Nephron progenitor cell (in vitro differentiated cells): ENCODE measurements at places on chromosomes 4 and X.

- no peak for DNase-seq
Observed at GRCh38 chr4:84563002-84563401, 19.9 kb upstream of the CDS1 start.

DNA sequence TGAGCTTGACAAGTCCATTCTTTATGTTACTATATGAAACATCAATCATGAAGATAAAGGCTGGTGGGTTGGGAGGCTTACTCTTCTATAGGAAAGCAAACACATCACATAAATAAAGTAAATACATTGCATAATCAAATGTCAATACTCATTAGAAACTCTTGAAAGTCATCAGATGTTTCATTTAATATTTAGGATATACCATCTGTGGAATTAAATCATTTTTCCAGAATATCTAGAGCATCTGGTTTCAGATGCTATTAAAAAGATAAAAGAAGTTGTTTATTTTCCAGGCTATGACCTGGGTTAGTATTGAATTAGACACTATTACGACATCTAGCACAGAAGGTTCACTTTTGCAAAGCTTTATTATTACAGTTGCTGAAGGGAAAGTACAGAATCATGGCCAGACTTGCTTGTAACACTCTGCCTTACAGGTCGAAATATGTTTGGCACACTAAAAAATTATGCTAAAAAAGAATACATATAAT, 72.6 kb downstream of the METTL14 start:
- DNase-seq, result no peak

DNA sequence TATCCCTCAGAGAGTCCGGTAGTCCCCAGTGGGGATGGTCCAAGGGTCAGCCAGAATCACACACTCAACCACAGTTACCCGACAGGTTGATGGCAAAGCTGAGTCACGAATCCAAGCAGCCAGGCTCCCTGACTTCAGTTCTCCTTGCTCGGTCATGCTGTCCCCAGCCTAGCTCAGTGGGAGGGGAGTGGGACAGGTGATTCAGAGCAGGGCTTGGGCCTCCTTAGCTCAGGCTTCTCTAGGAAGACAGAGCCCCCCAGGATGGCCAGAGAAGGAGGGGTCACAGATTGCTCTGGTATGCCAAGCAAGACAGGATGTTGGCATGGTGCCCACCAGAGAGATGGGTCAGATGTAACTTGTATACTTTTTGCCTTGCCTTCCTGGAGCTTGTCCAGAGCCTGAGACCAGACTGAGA, 66.5 kb downstream of the EFNB1 start:
- no peak for DNase-seq

DNA sequence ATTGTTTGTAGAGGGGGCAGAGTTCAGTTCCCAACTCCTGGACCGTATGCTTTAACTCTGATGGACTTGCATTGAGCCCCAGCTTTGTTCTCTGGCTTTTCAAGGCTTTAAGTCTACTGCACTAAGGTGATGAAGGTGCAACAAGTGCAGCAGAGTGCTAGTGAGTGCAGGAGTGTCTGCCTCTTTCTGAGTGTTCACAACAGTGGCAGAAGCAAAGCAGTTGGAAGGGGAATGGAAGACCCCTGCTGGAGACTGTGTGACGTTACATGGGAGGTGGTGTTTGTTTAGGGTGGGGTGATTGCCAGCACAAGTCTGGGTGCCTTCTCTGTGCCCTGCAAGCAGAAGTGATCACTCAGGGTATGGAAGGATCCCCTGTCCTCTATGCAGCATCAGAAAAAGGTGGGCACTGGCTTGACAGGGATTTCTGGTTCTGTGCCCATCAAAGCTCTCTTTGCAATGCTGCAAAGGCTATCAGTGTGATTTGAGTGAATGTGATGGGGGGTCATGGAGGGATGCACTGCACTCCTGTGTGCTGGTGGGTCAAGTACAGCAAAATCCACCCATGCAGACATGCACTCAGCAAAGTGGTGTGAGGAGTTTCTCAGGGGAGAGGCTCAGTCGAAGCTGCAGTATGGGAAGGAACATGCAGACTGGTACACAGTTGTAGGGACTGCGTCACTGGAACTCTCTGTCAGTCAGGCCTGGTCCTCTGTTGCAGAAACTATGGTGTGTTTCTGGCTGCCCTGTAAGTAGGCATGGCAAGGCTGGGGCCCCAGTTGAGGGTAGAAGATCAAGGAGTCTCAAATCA, 70.9 kb upstream of the UGT2B7 start:
- DNase-seq, result peak; percentile 7

- DNase-seq, result peak; percentile 58
Observed at GRCh38 chrX:68989865-68990606, 161.2 kb downstream of the EFNB1 start.

DNA sequence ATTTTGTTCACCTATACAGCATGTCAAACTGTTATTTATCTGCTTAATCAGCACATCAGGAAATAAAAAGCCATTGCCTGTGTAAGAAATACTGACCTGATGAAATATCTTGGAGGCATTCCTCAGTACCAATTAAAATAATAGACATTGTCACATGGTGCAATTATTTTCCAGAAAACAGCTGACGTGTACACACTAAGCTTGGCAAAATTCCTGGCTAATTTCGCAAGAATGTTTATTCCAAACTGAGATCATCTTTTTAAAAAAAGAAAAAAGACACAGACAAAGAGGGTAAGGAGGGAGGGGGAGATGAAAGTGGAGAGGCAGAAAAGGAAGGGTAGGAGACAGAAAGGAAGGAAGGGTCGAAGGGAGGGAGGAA, 61.9 kb upstream of the NFKB1 start:
- DNase-seq, result no peak

- peak; percentile 33 for DNase-seq
Observed at GRCh38 chrX:68867458-68868112, 38.8 kb downstream of the EFNB1 start.

- DNase-seq, result no peak
Observed at GRCh38 chrX:150871341-150871811, 27.1 kb downstream of the CD99L2 start.

DNA sequence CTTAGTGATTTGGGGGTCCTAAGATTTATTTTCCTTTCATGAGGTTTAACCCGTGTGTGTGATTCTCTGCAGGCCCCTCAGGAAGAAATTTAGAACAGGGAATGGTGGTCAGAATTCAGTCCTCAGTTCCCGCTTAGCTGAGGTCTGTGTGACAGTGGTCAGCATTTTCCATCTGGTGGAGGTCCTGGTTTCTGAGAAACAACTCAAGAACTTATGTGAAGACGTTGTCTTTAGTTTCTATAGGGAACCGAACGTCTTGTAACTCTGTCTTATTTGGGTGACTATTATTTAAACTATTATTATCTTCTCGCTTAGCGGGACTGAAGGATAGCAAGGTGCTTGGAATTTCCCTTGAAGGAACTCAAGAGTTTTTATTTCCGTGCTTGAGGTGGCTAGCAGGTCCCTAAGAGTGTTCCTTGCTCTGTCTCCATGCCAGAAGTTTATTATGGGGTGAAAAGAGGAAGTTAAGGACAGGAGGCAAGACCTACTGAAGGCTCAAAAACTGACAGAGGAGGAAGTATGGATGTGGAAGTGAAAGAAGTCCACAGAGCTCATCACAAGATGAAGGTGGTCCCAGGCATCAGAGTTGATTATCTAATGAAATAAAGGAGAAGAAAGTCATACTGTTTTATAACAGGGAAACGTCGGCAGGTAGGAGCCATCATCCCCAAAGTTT, 9.4 kb downstream of the MGST2 start:
- no peak for DNase-seq

DNA sequence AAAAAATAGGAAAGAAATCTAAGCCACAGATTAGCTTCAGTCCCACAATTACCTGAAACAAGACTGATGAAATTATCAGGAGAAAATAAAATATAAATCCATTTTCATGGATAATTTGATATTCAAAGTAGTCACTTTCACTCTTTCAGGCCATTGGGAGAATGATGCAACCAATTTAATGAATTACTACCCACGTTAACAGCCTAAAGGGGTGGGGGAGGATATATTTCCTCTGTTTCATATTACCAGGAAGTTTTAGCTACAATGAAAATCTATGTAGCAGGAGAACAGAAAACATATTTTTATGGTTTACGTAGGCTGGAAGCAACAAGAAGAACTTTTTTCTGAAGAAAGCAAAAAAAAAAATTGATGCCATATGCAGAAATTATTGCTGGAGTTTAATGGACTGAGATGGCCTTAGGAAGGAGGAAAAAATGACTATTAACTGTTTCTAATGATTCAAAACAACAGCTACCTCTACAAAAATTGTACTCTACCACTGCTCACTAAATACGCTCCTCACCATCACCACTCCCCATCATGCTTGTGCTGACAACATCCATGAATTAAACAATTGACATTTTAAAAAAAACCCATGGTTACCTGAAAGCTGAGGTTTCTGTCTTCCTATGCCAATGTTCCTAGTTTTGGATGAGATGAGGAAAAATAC, 100.9 kb downstream of the CXXC4 start:
- no peak for DNase-seq

- DNase-seq, result no peak
Observed at GRCh38 chrX:31301203-31301602, 229.4 kb upstream of the FTHL17 start.

DNA sequence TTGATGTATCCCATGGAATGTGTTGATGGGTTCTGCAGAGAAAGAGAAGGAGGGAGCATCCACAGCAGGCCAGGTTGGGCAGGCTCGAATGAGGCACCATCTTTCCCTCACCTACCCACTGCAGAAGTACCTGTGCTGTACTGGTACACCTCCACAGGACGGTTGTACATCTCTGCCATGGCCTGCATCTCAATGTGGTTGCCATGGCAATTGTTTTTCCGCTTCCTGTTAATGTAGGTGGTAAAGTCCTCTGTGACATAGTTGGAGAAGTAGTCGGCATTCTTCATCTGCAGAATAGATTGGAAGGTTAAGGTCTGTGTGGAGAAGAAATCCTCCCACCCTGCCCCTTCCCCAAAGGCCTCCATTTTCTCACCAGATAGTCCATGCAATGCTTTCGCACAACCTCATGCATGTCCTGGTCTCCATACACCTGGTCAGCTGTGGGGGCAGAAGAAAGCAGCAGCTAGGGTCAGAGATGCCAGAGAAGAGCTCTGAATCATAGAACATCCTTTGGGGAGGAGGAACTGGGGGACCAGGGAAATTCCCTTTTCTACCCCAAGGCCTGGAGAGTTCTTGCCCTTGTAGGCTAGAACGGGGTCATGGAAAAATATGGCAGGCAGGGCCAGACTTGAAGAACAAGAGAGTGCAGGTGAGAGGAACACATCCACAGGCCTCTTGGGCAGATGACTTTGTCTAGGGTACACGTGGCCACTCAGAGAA, 15.9 kb upstream of the PIM2 start:
- DNase-seq, result no peak

GRCh38 chrX:129511689-129512088, 11.6 kb downstream of the SMARCA1 start:
- DNase-seq, result no peak

DNA sequence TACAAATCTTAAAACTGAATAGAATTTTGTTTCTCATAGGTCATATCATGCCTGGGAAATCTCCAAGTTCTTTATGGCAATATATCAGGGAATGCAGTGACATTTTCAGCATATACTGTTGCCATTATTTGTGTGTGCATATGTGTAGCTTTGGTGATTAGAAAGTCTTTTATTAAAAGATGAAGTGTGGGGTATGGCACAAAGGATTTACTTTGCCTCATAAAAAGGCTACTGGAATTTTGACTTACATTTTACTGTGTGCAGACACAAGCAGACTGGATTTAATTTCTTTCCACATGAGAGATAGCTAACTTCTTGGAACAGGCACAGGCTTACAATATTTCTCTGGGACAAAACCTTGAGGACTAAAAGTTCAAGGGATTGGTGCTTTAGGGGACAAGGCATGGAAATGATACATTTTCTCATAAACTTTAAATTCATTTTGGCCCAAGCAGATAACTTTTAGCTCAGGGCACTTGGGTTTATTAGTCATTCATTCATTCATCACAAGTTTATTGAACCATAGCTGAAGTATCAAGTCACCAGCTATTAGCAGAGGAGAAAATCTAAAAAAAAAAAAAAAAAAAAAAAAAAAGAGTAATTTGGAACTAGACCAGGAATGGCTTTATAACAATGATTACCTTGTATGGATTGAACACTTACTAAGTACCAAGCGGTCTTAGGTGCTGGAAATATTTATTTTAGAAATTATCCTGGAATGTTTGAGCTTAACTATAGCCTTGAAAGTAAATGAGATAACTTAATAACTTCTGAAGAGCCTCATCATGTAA, 191.5 kb downstream of the SLIT2 start:
- DNase-seq, result no peak

GRCh38 chr4:142516686-142517526, 329.2 kb downstream of the INPP4B start:
- DNase-seq, result no peak

GRCh38 chrX:153400146-153401132, 711 bp downstream of the PNMA6E start:
- peak; percentile 62 for DNase-seq

DNA sequence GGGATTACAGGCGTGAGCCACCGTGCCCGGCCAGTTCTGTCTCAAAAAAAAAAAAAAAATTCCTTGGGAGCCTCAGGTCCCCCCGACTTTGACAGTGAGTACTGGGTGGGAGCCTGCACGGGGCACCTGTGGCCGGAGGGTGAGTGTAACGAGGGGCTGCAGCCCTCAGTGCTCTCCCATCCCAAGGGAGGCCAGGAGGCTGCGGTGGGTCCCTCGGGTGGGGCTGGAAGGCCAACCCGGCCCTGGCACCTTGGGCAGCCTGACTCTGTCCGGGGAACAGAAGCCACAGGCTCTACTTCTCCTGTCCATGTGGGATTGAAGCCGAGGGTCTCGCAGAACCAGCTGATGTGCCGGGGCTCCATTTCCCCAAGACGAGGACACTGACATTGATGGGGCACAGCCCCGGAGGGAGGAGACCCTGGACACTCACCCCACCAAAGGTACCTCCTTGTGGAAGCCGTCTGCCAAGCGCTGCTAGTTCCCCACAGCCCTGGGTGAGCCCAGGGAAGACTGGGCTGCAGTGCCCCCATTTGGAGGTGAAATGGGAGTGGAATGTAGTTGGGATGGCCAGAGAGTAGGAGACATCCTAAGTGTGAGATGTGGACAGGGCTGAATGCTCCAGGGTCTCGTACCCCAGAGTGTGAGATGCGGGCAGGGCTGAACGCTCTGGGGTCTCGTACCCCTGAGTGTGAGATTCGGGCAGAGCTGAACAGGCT, 2.3 kb upstream of the SLC26A1 start:
- DNase-seq, result no peak

DNA sequence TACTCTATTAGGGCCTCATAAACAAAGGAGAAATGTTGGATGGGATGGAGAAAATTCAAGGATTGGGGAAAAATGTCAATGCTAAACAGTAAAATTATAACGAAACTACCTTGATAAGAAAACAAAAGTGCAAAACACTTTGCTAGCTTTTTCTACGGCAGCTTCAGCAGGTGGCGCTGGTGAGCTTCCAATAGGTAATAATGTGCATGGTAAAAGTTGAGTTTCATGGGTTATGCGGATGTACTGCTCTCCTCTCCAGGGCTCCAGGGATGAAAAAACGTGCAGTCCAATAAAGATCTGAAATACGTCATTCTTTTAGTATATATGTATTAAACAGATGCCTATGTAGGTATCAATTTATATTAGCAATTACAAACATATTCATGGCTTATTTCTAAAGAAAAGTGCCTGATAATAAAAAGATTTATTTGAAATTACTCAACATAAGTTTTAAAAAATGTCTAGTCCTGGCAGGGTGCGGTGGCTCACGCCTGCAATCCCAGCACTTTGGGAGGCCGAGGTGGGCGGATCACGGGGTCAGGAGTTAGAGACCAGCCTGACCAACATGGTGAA, 239.6 kb downstream of the GRXCR1 start:
- peak; percentile 81 for DNase-seq

GRCh38 chrX:71140440-71140839, 4.2 kb upstream of the NLGN3 start:
- DNase-seq, result no peak

- no peak for DNase-seq
Observed at GRCh38 chr4:35900286-35901243, 343.7 kb downstream of the ARAP2 start.

- DNase-seq, result no peak
Observed at GRCh38 chr4:153704522-153704921, 20.4 kb downstream of the TLR2 start.
